ENCODE measurements at places on chromosomes 4 and X. TPM values are rescaled to one million over a fixed set of nuclear protein-coding genes. Genes with fewer than 3 reads are reported as not detected.

DNA sequence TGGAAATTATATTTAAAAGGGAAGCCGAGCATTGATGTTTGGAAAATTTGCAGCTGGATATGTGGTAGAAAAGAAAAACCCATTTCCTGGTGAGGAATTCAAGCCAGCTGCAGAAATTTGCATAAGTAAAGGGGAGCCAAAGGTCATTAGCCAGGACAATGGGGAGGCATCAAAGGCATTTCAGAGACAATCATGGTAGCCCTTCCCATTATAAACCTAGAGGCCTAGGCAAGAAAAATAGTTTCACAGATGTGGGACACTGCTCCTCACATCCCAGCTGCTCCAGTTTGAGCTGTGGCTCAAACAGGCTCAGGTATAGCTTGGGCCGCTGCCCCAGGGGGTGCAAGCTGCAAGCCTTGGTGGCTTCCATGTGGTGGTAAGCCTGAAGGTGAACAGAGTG, 35.8 kb downstream of the NAP1L3 start:
- no peak for DNase-seq

DNA sequence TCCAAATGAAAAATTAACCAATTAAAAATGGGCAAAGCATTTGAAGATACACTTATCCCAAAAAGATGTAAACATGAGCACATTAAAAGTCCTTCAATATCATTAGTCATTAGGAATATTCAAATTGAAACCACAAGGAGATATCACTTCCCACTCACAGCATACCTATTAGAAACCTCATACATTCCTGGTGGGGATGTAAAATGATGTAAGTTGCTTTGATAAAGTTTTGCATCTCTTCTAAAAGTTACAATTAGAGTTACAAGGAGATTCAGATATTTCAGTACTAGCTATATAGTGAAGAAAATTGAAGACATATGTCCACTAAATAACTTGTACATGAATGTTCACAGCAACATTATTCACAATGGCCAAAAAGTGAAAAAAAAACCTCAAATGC, 1109.3 kb upstream of the LCORL start:
- DNase-seq: no peak

GRCh38 chrX:125219852-125220251, 99.8 kb upstream of the TEX13C start:
- no peak for DNase-seq

SH2D1A gene
- 64.3 TPM for polyA plus RNA-seq

CT45A3 gene
- not detected for polyA plus RNA-seq

DNA sequence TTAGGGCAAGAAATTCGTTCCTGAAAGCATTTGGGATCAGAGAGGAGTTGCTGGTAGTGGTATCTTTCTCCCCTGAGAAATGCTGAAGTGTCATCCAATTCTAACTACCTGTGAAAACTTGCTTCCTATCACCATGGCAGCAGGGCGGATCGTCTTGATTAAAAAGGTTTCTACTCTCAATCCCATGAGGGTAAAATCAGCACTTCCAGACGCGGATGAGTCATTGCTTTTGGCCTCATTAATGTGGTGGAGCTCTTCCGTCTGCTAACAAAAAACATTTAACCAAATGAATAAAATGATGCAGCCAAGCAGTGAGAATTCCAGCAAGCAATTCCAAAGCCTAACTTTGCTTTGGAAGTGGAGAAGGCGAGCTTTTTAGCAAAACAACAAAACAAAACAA, 325.6 kb downstream of the CAMK2D start:
- DNase-seq: no peak

AMOT gene
- 0.52 TPM for polyA plus RNA-seq

GRCh38 chr4:130029442-130029841, 933.5 kb downstream of the C4orf33 start:
- no peak for DNase-seq

DNA sequence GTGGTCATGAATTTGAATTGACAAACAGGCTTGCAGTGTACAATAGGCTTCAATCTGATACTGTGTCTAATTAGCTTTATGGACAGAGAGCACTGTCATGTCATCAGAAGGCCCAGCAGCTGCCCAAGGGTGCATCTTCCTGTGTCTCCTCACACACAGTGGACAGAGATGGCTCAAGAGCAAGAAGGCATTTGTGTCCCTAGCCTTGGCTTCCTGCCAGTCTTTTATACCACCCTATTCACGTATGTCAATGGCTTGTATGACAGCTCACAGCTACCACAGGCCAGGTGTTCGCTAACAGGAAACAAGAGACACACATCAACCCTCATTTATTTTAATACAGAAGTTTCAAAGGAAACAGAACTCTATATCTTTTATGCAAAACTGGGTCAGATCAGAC, 874.0 kb upstream of the AGA start:
- DNase-seq: no peak

- DNase-seq: no peak
Observed at GRCh38 chr4:25123236-25123635, 37.0 kb downstream of the SEPSECS start.

ERAS gene
- polyA plus RNA-seq: not detected

GRCh38 chrX:74490247-74490646, 69.0 kb downstream of the SLC16A2 start:
- DNase-seq: no peak

DNA sequence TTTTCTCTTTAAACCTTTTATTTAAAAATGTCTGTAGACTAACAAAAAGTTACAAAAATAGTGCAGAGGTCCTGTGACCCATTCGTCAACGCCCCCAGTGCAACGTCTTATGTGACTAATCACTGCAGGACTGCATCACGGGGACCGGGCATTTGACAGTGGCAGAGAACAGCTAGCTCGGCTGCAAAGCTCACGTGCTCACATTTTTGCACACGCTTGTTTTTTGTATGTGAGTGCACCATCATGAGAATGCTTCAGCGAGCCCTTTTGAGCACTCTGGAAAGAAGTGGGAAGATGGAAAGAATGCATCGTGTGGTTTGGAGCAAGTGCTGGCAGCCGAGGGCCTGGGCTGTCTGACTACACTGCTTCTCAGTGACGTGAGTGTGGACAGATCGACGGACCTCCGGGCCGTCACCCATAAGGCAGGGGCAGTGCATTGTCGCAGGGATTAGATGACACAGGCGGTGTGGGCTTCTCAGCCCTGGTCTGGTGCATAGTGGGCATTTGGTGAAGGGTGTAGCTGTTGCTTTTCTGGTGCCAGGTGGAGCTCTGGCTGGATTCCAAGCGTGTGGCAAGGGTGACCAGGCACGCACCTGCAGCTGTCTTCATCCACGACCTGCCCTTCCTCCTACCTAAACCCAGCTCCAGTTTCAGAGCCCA, 17.7 kb downstream of the SPON2 start:
- DNase-seq: no peak

- peak; percentile 55 for DNase-seq
Observed at GRCh38 chr4:151801547-151802516, 41.0 kb upstream of the GATB start.

- no peak for DNase-seq
Observed at GRCh38 chr4:41507291-41507947, 30.5 kb upstream of the LIMCH1 start.

CT45A1 gene
- not detected for polyA plus RNA-seq

TNMD gene
- polyA plus RNA-seq: not detected

RTL9 gene
- polyA plus RNA-seq: not detected
